ENCODE measurements at places on chromosomes 12 and 14.
A peak's percentile ranks its signal among the peaks of the same experiment; 100 is the strongest.

GRCh38 chr12:64323476-64324225, 66.9 kb downstream of the C12orf56 start:
- DNase-seq: no peak

- DNase-seq: no peak
Measured at GRCh38 chr12:122837306-122838265, 2.3 kb downstream of the HIP1R start.

- DNase-seq: peak; percentile 86
Measured at GRCh38 chr12:69821456-69822159, 3.4 kb upstream of the MYRFL start.

DNA sequence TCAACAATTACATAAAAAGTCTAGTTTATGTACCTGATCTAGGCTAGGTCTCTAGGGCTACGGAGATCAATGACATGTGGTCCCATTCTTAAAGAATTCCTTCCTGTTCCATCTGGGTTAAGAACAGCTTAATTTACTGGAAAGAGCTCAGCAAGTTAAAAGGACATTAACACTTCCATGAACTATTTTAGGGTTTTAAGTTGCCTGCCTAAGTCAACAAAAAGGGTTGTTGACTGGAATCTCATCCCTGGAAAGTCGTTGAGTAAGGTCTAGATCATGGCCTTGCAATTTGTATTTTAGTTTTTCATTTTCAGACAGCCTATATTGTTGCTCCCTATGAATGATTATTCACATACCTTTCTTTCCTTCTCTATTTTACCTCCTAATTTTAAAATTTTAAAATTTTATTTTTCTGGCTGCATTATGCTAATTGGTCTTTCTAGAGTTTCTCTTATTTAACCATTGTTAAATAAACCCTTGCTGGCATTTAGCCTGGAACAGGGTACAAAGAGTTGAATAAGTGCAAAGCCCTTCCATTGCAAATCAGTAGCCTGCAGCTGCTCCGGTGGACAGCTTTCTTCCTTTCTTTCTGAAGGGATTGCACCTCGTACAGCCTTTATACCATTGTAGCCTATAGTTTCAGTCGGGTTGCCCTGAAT, 66.3 kb downstream of the VRK1 start:
- DNase-seq: no peak

GRCh38 chr12:86917121-86917520, 660.9 kb upstream of the MGAT4C start:
- DNase-seq: no peak

DNA sequence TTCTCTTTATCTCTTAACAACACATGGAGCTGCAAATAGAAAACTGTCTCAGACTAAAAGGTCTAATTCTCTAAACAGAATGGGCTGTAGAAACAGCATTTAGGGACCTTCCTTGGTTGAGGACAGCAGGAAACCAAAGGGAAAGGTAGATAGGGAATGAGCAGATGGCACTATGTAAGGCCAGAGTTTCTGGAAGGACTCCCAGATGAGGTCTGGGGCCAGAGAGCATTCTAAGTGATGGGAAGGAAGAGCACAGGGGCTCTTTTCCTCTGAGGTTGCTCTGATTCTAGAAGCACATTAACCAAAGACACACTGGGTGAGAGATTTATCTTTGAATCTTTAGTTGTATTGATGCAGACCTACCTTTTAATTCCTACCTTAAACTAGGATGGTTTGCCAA, 79.4 kb downstream of the TPH2 start:
- DNase-seq: no peak

GRCh38 chr12:46382408-46382963, 9.9 kb upstream of the SLC38A2 start:
- no peak for DNase-seq

DNA sequence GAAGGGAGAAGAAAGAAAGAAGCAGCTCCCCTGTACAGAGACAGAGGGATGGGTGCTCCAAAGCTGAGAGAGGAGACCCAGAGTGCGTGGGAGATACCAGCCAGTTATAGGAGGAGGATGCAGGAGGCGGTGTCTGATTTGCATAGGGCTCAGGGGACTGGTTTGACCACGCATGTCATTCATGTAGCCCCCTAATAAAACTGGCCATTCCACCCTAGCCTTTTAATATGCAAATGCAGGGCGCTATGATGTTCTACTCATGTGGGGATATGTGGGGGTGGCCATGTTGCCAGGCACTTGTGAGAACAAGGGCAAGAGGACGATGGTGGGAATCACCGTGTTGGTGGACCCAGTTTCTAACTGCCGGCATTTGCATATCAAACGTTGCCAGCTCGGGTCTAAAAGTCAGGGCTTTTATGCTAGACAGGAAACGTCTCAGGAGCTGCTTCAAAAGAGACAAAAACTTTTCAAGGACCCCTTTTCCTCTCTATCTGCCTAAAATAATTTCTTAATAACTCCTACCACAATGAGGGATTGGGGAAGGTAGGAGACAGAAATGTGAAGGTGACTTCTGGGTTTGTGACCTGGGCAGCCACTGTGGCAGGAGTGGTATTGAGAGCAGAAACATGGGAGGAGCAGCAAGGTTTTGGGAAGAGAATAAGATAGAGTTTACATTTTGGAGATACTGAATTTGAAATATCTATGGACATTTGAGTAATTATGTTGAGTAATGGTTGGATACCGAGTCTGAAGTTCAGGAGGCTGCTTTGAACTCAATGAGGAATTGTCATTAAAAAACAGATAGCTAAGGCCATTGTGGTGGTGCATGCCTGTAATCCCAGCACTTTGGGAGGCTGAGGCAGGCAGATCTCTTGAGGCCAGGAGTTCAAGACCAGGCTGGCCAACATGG, 2.2 kb upstream of the ATXN3 start:
- DNase-seq: no peak

- DNase-seq: no peak
Measured at GRCh38 chr12:29301114-29301513, 79.9 kb downstream of the ERGIC2 start.

- DNase-seq: peak; percentile 80
Measured at GRCh38 chr12:15796493-15797141, 7.4 kb upstream of the EPS8 start.

DNA sequence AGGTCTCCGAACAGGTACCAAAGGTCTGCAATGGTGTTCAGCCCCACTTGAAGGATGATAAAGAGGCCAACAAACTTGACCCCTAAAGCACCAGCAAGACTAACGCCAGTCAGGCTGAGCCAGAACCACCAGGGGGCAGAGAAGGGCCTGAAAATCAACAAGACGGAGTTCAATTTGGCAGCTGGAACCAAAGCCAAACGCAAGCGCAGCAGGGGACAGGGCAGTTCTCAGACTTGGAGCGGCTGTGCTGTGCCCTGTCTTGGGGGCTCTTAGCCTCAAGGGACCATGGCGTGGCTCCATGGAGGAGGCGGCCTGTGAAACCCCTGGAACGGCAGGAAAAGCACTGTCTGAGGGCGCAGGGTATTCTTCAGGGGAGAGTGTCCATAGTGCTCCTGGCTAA, 19.6 kb downstream of the POMT2 start:
- DNase-seq: peak; percentile 68

- DNase-seq: no peak
Measured at GRCh38 chr12:51846271-51846691, 2.2 kb downstream of the FIGNL2 start.

- DNase-seq: no peak
Measured at GRCh38 chr14:30303350-30303749, 255.6 kb upstream of the G2E3 start.

- no peak for DNase-seq
Measured at GRCh38 chr12:76451528-76451927, 103.3 kb upstream of the BBS10 start.

DNA sequence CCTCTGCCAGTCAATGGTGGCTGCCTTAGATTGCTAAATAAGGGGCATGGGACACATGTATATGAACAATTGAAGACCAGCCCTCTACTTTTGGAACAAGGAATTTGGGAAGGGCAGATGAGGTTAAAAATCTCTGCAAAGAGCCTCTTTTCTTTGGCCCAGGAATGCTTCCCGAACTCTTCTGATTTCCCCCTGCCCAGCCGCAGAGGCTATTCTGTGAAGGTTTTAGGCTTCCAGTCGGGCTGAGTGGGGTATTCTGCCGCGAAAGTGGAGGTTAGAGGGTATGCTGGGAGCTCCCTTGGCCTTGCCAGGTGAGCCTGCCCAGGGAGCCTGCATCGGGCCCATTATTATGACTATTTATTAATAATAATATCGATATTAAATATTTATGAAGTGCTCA, 1.2 kb downstream of the POU6F1 start:
- DNase-seq: no peak

- no peak for DNase-seq
Measured at GRCh38 chr12:119463211-119463926, 128.8 kb downstream of the CCDC60 start.

DNA sequence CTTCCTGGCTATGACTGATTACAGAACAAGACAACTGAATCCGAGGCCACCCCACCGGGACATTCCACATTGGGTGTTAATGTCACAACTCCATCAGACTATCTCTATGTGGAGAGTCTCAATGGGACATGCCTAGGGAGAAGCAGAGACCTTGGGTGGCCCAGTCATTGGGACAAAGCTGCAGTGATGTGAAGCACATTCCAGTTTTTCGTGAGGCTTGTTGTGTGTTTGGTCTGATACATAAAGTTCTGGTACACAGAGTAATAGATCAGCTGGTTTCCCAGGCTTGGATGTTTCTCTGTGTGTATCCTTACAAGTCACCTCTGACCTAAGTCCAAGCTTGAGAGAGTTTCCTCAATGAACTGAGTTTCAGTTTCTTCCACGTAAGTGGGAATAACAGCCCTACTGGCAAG, 42.3 kb downstream of the CPM start:
- DNase-seq: no peak

- DNase-seq: no peak
Measured at GRCh38 chr14:75380656-75381055, 47.2 kb upstream of the JDP2 start.

GRCh38 chr12:31950492-31950891, 8.7 kb upstream of the RESF1 start:
- DNase-seq: no peak

DNA sequence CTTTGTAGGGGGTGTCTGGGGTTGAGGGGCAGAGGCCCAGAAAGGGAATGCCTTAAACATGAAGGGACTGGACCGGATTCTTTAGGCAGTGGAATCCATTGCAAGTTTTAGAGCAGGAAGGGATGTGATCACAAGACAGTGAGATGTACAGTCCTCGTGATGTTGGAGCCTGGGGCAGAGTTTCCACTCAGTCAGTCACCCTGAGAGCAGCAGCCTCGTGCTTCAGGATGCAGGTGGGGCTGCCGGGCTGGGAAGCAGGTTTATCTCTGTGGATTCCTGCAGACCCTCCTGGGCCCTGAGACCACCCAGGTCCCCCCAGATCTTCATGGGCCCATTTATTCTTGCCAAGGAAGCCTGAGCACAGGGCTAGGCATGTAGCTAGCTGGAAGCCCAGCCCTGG, 38.5 kb downstream of the RIN3 start:
- no peak for DNase-seq

DNA sequence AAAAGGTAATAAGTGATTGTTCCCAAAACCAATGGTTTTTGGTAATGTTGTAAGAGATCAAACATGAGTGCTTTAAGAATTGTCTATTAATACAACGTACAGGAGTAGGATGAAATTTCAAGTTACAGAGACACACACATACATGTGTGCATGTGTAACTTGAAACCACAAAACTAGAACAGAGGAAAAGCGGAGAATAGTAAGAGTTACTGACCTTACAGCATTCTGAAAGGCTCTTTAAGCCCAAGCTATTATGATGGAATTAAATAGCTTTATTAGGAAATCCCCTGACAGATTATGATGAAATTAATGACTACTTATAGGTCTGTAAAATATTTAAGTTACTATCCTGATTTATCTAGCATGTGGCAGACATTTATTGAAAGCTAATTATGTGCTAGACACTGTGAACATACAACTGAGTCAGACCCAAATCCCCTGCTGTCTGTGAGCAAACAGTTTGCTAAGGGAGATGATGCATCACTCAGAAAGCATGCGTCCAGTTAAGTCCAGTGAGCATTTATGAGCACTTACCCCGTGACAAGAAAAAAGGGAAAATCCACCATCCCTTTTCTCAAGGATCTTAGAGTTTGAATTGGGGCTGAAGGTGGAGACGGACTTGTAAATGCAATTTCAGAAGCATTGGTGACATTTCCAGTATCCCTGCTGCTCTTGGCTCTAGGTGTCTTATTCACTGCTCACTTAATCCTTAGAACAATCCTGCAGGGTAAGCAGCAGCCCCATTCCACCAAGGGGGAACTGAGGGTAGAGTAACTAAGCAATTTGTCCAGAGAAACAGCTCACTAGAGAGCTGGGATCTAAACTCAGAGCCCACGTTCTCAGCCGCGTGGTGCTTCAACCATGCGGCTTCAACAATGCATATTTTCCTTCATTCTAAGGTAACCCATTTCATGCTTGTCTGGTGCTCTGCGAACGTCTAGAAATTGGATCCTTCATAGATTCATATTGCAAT, 117.4 kb downstream of the EML1 start:
- DNase-seq: peak; percentile 88

DNA sequence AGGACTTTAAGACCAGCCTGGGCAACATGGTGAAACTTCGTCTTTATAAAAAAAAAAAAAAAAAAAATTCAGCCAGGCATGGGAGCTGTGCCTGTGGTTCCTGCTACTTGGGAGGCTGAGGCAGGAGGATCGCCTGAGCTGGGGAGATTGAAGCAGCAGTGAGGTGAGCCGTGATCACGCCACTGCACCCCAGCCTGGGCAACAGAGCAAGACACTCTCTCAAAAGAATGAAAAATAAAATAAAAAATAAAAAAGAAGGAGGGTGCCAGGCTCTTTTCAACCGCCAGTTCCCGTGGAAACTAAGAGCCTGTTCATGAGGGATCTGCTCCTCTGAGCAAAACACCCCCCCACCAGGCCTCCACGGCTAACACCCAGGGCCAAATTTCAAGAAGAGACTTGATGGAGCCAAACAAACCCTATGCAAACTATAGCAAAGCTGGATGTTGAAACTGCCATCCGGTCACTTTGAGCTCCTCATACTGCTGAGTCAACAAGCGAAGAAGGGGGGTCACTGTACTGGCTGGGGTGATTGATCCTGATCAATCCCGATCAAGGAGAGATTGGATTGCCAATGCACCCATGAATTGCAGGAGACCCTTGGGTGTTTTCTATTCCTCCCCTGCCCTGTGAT, 23.4 kb downstream of the DLK1 start:
- DNase-seq: no peak

GRCh38 chr14:77902811-77903210, 102.9 kb downstream of the ADCK1 start:
- no peak for DNase-seq

Data from EL (cell line).